Memory B cell (primary cell): ENCODE measurements at places on chromosomes 1 and 21.

DNA sequence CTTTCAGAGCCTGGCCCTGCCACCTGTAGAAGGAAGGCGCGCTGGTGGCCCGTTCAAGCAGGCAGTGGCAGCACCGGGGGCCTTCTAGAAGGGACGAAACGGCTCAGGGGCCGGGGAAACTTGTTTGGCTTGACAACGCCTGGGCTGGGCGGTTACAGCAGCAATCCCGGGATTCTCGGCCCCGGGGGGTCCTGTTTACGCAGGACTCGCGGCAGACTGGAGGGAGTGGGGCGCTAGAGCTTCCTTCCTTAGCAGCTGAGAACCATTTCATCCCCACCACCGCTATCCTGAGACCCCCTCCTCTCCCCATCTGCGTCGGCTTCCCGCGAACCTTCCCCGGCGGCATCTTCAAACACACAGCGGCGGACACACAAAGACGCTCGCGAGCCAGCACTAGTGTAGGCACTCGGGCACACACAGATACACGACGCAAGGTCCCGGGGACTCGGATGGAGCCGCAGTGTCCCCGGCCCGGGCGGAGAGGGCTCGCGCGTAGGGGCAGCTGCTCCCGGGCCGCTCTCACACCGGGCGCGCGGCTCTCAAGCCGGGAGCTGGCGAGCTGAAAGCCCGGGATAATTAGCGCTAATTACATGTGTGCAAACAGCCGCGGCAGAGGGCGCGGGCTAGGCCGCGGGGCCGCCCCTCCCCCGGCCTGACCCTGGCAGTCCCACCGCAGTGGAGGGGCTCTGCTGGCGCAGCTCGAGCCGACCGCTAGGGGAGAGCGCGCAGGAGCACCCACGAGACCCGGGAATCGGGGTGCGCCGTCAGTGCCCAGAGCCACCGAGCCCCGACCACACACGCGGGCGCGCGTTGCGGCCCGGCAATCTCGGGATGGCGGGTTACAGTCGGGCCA, 271.4 kb downstream of the FOXD2 start:
- peaks cover 2% of the 10 kb centered on the region for H3K4me1 ChIP-seq
- peaks cover 24% of the 10 kb centered on the region for H3K27me3 ChIP-seq
- H3K36me3 ChIP-seq: no peaks in the 10 kb centered on the region

GRCh38 chr1:30402031-30402430, 321.4 kb downstream of the MATN1 start:
- DNase-seq: no peak
- H3K4me3 ChIP-seq: no peak overlapping the region
- peaks cover 12% of the 10 kb centered on the region for H3K27me3 ChIP-seq
- H3K4me1 ChIP-seq: no peaks in the 10 kb centered on the region
- H3K27ac ChIP-seq: no peak overlapping the region

- H3K4me1 ChIP-seq: peaks cover 23% of the 10 kb centered on the region
- H3K4me3 ChIP-seq: no peak overlapping the region
- no peak for DNase-seq
- H3K27me3 ChIP-seq: peaks cover 36% of the 10 kb centered on the region
- peaks cover 1% of the 10 kb centered on the region for H3K36me3 ChIP-seq
- no peak overlapping the region for H3K27ac ChIP-seq
These were observed 1.3 kb downstream of the ADAMTS1 start for GRCh38 chr21:26843933-26844257.

GRCh38 chr1:63794939-63795378, 21.1 kb downstream of the ROR1 start:
- H3K4me3 ChIP-seq: no peak overlapping the region
- H3K36me3 ChIP-seq: no peaks in the 10 kb centered on the region
- H3K4me1 ChIP-seq: no peaks in the 10 kb centered on the region
- peaks cover 15% of the 10 kb centered on the region for H3K27me3 ChIP-seq
- no peak overlapping the region for H3K27ac ChIP-seq
- no peak for DNase-seq

- no peak overlapping the region for H3K27ac ChIP-seq
- DNase-seq: no peak
- H3K4me3 ChIP-seq: no peak overlapping the region
- no peaks in the 10 kb centered on the region for H3K4me1 ChIP-seq
These were observed 8.3 kb downstream of the IL20 start for GRCh38 chr1:206873603-206874188.

DNA sequence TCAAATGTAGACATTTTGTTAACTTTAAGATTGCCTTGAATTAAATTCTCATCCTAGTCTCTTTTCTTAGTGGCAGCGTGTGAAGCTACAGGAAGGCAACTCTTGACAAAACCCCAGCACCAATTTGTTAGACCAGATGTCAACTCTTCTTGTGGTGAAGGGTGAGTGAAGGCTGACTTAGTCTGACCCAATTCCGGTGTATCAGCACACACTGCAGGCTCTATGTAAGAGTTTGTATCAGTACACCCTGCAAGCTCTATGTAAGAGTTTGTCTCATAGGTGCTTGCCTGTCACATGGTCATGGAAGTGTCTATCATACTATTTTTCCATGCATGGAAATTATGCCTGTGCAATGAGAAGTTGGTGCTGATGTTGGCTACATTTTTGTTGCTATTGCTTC, 16.8 kb downstream of the CR2 start:
- peaks cover 6% of the 10 kb centered on the region for H3K4me1 ChIP-seq
- H3K27me3 ChIP-seq: no peaks in the 10 kb centered on the region
- no peak overlapping the region for H3K27ac ChIP-seq
- no peak for DNase-seq
- peaks cover 47% of the 10 kb centered on the region for H3K36me3 ChIP-seq

GRCh38 chr1:244349581-244350001, 102.1 kb downstream of the ADSS2 start:
- peaks cover 8% of the 10 kb centered on the region for H3K36me3 ChIP-seq
- H3K27me3 ChIP-seq: peaks cover 2% of the 10 kb centered on the region
- H3K4me3 ChIP-seq: peak overlapping the region; percentile 85
- peaks cover 24% of the 10 kb centered on the region for H3K4me1 ChIP-seq

GRCh38 chr21:27513825-27514224, 546.9 kb upstream of the ADAMTS5 start:
- no peaks in the 10 kb centered on the region for H3K36me3 ChIP-seq
- H3K4me3 ChIP-seq: no peak overlapping the region
- no peak for DNase-seq
- no peaks in the 10 kb centered on the region for H3K27me3 ChIP-seq
- H3K27ac ChIP-seq: no peak overlapping the region
- no peaks in the 10 kb centered on the region for H3K4me1 ChIP-seq

DNA sequence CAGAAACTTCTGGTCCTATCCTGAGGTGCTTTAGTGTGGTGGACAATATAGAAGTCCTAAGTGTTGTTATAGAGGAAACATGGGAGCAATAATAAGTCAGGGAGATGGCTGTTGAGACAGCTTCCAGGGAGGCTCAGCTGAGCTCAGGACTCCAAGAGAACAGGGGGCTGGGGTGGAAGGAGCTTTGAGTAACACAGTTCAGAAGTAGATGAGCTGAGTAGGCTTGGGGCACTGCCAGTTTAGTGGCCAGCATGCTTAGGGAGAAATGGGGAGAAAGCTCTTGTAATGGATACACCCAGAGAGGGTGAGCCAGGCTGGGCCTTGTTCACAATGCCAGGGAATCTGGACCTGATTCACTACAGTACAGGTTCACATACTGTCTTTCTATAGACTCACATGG, 201.6 kb downstream of the DAB1 start:
- H3K36me3 ChIP-seq: no peaks in the 10 kb centered on the region
- H3K4me1 ChIP-seq: peaks cover 2% of the 10 kb centered on the region
- DNase-seq: no peak

DNA sequence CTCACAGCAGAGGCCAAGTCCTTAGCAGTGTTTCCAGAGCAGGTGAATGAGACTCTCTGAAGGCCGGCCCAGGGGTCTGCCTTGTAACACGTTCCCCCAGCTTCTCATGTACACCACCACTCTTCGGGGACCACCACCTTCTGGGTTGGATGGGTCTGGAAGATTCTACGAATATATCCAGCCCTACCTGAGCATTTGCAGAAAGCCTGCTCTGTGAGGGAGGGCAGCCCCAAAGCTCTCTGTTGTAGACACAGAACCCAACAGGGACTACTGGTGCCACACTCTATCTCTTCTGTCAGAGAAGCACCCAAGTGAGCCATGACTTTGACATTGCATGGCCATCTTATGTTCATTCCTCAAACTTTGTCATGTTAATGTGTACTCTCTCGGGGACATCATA, 61.8 kb downstream of the CD247 start:
- no peak for DNase-seq
- H3K27me3 ChIP-seq: peaks cover 2% of the 10 kb centered on the region
- peaks cover 13% of the 10 kb centered on the region for H3K4me1 ChIP-seq
- peak overlapping the region; percentile 89 for H3K27ac ChIP-seq
- no peaks in the 10 kb centered on the region for H3K36me3 ChIP-seq

DNA sequence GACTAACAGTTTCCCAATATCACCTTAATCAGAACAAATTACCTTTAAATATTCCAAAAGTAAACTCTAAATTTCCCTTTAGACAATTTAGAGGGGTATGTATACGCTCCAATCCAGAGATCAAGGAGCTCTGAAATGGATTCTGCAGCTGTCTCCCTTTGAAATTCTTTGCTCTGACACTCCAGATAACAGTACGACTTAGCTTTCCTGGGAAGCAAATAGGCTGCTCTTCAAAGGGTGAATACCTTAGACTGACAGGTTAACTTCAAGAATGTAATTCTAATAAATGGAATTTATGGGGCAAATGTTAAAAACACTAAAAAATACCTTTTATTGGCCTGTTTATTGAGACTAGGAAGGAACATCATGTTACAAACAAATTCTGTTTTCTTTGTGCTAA, 357.2 kb downstream of the USP25 start:
- no peaks in the 10 kb centered on the region for H3K36me3 ChIP-seq
- no peak overlapping the region for H3K4me3 ChIP-seq
- no peak for DNase-seq
- no peak overlapping the region for H3K27ac ChIP-seq

- no peaks in the 10 kb centered on the region for H3K4me1 ChIP-seq
- DNase-seq: no peak
- H3K27me3 ChIP-seq: no peaks in the 10 kb centered on the region
- H3K36me3 ChIP-seq: peaks cover 6% of the 10 kb centered on the region
- H3K27ac ChIP-seq: no peak overlapping the region
These were observed 324.0 kb upstream of the GREM2 start for GRCh38 chr1:240935920-240936319.

DNA sequence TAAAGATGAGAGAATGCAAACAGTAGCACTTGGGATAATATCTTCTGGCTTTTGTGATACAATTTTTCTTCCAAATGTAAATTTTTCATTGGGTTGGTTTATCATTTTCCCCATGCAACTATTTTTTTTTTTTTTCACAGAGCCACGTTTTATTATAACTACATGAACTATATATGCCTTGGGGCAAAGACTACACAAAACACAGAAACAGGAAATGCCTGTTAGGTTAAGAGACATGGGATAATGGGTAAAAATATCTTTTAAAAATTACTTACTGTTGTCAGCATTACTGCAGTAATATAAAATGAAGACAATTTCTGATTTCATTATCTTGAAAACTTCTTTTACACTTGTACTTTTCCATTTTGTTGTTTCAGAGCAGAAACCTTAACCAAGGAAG, 74.6 kb downstream of the DISP1 start:
- H3K4me3 ChIP-seq: no peak overlapping the region
- H3K36me3 ChIP-seq: peaks cover 10% of the 10 kb centered on the region
- no peak overlapping the region for H3K27ac ChIP-seq

DNA sequence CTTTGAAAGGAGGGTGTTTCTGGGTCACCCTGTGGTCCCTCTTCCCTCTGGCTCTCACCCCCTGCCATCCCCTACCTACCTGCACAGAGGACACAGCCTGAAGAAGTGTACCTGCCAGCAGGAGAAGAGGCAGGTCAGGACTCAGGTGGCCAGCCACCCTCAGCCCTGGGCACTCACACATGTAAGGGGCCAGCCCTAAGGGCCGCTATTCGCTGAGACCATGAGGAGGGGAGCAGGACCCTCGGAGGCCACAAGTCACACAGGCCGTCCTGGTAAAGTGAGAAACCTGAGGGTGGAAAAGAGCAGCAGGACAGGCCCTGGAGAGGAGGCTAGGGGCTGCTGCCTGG, 1.2 kb downstream of the ZNF692 start:
- peaks cover 42% of the 10 kb centered on the region for H3K4me1 ChIP-seq
- no peak for DNase-seq
- peaks cover 9% of the 10 kb centered on the region for H3K36me3 ChIP-seq
- peak overlapping the region; percentile 82 for H3K4me3 ChIP-seq

DNA sequence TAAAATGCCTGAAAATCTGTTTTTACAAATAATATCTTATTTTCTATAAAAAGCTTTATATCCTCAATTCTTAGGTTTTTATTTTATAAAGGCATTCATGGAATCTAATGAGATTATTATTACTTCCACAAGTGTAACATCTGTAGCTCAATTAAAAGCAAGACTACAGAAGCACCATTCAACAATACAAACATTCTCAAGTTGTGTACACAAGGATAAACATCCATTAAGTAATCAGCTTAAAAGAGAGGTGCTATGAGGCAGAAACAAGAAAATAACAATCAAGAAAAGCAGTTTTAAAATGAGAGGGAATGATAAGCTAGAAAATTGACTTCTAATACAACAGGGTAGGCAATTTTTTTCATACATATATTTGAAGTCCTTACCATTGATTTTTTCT, 326.1 kb downstream of the MRPL39 start:
- H3K36me3 ChIP-seq: no peaks in the 10 kb centered on the region
- no peaks in the 10 kb centered on the region for H3K27me3 ChIP-seq
- DNase-seq: no peak
- no peak overlapping the region for H3K4me3 ChIP-seq
- H3K4me1 ChIP-seq: peaks cover 11% of the 10 kb centered on the region

GRCh38 chr1:148315071-148315811, 163.2 kb upstream of the NBPF11 start:
- no peak for DNase-seq
- H3K4me3 ChIP-seq: peak overlapping the region; percentile 42
- H3K27me3 ChIP-seq: peaks cover 2% of the 10 kb centered on the region
- peaks cover 11% of the 10 kb centered on the region for H3K36me3 ChIP-seq
- H3K27ac ChIP-seq: peak overlapping the region; percentile 28

DNA sequence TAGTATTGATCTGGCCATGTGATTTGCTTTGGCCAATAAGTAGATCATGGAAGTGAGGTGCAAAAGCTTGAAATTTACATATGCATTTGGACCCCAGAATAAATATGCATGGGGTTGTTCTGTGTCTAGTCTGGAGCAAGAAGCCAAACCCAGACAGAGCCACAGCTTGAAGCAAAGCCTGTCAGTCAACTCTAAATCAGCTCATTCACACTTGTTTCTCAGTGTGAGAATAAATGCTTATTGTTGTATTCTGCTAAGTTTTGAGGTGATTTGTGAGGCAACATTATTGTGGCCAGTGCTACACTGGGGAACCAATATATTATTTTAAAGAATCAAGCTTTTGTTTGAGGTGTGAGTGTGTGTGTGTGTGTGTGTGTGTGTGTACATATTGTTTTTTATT, 12.2 kb upstream of the PGLYRP3 start:
- peaks cover 2% of the 10 kb centered on the region for H3K36me3 ChIP-seq
- H3K27ac ChIP-seq: no peak overlapping the region
- H3K4me3 ChIP-seq: no peak overlapping the region
- H3K4me1 ChIP-seq: no peaks in the 10 kb centered on the region
